Stimulated activated CD4-positive, alpha-beta T cell treated with anti-CD3 and anti-CD28 coated beads, Interleukin-15, amount 100 ng/mL, for 1 hour (primary cell): ENCODE measurements at places on chromosomes 5 and 9.

DNA sequence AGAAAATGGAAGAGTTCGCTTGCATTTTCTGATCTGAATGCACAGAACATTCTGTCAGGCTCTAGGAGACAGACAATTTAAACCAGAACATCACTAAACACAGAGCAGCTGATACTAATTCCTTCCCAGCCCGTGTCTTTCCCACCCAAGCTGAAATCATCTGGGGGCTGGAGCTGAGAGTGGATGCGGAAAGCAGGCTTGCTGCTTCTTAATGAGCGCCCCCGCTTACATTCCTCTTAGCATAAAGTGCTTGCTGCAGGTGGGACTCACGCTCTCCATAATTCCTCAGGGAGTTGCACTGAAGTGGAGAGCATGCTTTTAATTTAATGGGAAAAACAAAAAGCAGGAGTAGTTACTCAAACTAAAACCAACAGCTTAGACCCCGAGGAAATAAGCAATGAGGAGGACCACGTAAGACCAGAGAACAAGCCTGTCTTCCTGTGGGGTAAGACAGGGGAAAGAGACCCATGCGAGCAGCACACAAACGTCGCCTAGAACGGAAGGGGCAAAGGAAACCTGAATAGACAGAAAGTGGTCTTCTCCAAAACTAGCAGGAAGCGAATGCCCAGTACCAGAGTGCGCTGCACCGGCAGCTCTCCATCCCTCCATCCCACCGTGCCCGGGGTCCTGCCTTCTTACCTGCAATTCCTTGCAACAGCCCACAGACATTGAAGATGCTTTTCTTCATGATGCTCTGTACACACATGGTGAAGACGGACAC lies 139.3 kb downstream of the LHFPL2 start:
- DNase-seq: no peak

GRCh38 chr5:175104677-175105076 lies 339.3 kb downstream of the DRD1 start:
- no peak for DNase-seq

DNA sequence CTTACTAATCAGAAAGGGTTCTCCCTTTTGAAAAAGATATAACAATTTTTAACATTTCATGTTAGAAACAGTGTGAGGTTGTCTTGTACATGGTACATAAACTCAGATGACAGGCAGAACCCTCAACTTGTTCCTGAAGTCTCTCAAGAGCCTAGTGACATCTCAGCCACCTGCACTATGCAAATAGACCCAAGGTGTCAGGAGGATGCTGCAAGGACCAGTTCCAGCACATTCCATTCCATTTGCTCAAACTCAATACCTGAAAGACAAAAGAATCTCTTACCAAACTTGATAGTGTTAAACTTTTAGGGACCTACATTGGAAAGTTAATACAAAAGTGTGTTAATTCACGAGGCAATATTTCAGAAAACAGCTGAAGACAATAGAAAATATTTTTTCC lies 544.6 kb downstream of the CETN3 start:
- no peak for DNase-seq

- DNase-seq: no peak
These were observed 337.5 kb downstream of the CDH9 start for GRCh38 chr5:26700759-26701384.

GRCh38 chr9:2209400-2209799 lies 194.3 kb downstream of the SMARCA2 start:
- DNase-seq: no peak

GRCh38 chr5:56658972-56659371 lies 156.4 kb upstream of the MAP3K1 start:
- no peak for DNase-seq

DNA sequence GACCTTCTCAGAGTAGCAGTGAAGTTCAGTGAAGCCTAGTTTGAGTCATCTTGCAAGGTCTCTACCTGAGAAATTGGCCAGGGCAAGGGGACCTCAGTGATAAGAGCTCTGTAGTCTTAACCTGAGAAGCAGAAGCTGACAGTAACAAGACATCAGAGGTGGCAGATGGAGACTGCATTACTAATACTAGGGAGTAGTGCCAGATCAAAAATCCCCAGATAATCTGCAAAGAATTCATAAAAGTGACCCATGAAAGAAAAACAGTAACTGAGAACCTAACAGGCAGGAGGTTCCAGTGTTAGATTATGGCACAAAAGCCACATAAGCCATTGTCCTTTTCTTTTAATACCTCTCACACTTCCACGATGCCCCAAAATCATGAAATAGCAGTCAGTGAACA lies 175.5 kb downstream of the MUSK start:
- DNase-seq: no peak

- no peak for DNase-seq
These were observed 1070.8 kb upstream of the SEMA6A start for GRCh38 chr5:117645400-117645799.

DNA sequence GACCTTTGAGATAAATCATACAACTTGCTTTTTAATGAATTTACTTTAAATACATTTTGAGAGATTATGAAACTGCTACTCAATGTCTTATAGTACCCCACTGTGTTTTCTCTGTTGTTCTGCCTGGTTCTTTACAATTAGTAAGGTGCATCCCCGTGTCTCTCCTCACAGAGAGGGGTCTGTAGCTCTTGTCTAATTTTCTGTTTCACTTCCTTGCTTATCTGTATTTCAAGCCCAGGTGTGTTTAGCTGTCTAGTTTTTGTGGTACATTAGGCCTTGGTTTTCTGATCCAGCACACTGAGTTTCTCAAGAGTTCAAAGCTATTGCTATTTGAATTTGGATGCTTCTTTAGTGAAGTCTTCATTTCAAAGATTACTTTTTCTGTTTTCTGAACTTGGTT lies 105.1 kb downstream of the MAST4 start:
- no peak for DNase-seq
